ENCODE measurements at places on chromosomes 3 and 15.

GRCh38 chr3:127679534-127680145 lies 6.9 kb downstream of the ABTB1 start:
- DNase-seq: no peak

DNA sequence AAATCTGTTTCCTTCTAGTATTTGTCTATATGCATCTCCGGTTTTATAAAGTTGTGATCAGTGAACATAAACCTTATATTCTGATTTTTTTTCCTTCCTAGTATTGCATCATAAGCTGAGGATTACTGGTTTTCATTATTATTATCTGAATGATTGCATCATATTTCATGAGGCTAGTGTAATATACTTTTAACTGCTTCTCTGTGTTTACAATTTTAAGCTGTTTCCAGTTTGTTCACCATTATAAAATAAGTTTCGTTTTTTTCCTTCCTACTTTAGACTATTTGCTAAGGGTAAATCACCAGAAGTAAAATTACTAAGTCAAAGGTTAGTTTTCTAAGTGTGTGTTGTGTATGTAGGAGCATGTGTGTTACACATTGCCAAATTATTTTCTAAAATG lies 20.2 kb downstream of the SEMA6D start:
- DNase-seq: no peak

DNA sequence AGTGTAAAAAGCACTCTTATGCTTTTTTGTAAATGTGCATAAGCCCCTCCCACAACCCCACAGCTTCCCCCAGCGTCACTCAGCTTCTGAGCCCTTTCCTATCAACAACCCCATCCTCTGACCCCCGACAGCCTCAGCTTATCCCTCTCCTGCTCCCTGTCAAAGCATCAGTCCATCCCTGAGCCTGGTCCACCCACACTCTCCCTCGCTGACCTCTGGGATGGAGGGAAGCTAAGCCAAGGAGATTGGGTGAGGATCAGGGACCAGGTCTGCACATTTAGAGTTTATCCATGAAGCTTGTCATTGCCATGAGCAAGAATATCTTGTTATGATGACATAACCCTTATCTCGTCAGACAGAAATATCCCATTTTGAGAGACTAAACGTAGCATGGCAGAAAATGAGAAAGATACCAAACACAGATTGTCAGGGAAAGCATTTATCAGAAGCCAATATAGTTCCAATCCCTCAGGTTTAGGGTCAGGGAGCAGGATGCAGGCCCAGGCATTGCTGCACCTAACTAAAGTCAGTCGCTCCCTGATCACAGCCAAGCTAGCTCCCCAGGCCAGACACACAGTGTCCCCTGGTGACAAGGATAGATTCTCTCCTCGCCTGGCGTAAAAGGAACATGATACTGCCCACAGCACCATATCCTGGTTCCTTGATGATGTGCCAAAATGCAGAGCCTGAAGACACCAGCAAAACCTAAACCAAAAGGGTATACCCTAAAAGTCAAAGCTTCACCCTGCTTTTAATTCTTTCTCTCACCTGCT lies 66.9 kb downstream of the DCLK3 start:
- DNase-seq: no peak

GRCh38 chr3:114584734-114585371 lies 291.0 kb downstream of the TIGIT start:
- DNase-seq: no peak

- DNase-seq: no peak
Measured at GRCh38 chr15:72902245-72902918, 118.8 kb upstream of the ADPGK start.

DNA sequence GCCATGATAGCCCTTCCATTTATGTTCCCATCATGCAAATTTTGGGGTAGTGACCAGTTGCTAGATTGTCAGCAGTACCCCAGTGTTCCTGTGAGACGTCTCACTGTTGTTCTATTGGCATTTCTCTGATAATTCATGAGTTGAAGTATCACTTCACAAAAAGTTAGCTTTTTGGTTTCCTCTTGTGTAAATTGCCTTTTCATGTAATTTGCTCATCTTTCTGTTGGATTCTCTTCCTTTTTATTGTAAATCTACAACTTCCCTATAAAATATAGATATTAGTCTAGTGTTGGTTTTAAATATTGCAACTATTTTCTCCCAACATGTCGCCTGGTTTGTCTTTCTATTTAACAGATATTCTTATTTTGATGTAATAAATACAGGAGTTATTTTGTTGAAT lies 7.5 kb upstream of the A4GNT start:
- DNase-seq: no peak

DNA sequence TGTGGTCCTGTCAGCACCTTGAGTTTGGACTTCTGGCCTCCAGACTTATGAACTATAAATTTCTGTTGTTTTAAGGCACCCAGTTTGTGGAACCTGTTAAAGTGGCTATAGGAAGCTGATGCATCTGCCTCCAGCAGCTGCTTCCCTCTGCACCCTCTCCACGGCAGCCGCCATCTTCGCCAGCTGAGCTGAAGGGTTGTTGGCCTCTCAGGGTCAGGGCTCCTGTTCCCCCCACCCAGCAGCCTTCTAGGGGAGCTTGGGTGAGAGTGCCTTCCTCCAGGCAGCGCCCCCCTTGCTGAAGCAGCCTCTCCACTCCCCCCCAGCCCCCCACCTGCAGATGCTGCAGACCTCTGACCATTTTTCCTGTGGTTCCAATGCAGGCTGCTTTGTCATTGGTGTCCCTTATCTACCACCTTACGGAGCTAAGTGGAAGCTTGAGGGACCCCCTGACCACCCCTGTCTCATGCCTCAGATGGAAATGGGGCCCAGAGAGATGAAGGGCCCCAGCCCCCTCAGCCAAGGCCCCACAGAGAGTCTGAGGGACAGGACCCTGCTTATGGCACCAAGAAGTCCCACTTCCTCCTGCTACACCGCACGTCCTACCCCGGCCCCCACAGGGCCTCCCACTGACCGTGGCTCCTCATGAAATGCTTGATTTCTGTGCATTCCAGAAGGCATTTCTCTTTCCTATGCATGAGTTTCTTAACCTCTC lies 61.4 kb upstream of the TLE3 start:
- no peak for DNase-seq

GRCh38 chr15:66067687-66068086 lies 185.9 kb downstream of the MEGF11 start:
- DNase-seq: no peak

- DNase-seq: no peak
Measured at GRCh38 chr3:42276141-42277132, 10.5 kb upstream of the CCK start.

GRCh38 chr3:111073218-111073617 lies 1.6 kb downstream of the NECTIN3 start:
- no peak for DNase-seq

DNA sequence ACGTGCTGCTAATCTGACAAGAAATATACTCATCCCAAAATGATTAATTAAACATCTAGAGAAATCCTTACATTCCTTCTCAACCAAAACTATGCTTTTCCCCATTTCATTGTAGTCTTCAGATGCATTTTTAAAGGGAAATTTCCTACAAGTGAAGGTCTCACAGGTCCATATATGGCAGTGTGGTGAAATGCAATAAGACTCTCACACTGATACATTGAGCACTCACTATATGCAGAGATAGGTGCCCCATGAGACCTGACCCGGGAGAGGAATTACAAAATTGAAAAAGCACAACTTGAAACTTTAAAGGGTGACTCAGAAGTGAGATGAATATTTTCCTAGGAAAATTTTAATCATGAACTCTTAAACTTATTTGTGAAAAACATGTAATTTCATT lies 629.2 kb upstream of the NAALADL2 start:
- no peak for DNase-seq

- DNase-seq: no peak
Measured at GRCh38 chr3:42819351-42819965, 10.2 kb downstream of the ACKR2 start.

GRCh38 chr3:25826510-25826909 lies 36.6 kb downstream of the OXSM start:
- no peak for DNase-seq

Data from stimulated activated CD8-positive, alpha-beta memory T cell treated with anti-CD3 and anti-CD28 coated beads, Interleukin-2, amount 100 ng/mL, for 48 hours (primary cell).